CD4-positive, alpha-beta T cell treated with Interleukin-15 for 4 hours (primary cell): ENCODE measurements at places on chromosomes 2 and 18.

DNA sequence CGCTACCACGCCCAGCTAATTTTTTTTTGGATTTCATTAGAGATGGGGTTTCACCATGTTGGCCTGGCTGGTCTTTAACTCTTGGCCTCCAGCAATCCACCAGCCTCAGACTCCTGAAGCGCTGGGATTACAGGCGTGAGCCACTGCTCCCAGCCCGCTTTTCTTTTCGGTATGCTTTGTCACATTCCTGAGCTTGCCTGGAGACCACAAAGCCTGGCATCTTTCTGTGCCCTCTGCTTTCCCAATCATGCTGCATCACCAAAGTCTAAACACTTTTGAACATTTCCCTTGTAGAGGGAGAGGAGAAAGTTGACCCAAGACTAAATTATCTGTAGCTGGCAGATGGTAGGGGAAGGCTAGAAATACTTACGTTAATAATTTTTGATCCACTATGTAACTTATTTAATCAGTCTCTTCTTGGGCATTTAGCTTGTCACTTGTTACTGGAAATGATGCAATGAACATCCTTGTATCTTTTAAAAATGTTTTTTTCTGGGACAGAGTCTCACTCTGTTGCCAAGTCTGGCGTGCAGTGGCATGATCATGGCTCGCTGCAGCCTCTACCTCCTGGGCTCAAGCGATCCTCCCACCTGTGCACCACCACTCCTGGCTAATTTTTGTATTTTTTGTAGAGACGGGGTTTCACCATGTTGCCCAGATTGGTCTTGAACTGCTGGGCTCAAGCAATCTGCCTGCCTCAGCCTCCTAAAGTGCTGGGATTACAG, 2.7 kb upstream of the NPC1 start:
- no peak for DNase-seq

- DNase-seq = no peak
Measured at GRCh38 chr18:48790869-48791635, 159.7 kb downstream of the SMAD7 start.

DNA sequence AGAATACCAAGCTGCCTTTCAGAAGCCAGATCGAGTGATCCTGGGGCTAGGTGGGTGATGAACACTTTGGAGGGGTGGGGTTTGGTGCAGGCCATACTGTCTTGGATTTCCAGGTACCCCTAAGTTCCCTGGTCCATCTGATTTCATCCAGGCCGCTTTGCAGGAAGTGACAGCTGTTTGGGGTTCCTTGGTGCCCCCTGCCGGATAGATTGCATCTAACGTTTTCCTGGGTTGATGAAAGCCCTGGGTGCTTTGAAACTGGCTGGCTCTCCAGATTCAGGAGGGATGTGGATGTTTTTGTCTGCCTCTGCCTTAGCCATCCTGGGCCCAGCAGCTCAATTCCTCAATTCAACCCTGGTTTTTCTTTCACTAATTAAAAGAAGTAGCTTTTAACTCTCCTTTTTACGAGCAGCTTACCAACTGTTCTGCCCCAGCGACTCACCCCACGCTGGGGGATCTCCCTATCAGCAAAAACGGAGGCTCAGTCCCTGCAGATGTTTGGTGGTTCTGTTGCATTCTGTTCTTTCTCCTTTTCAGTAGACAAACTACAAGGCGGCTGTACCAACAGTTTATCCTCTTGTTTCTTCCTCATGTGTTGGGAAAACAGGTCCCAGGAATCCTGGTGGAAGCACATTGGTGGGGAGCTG, 37.1 kb downstream of the ARHGEF4 start:
- peak; percentile 71 for DNase-seq

GRCh38 chr18:76522122-76522503, 27.1 kb upstream of the ZNF516 start:
- no peak for DNase-seq

DNA sequence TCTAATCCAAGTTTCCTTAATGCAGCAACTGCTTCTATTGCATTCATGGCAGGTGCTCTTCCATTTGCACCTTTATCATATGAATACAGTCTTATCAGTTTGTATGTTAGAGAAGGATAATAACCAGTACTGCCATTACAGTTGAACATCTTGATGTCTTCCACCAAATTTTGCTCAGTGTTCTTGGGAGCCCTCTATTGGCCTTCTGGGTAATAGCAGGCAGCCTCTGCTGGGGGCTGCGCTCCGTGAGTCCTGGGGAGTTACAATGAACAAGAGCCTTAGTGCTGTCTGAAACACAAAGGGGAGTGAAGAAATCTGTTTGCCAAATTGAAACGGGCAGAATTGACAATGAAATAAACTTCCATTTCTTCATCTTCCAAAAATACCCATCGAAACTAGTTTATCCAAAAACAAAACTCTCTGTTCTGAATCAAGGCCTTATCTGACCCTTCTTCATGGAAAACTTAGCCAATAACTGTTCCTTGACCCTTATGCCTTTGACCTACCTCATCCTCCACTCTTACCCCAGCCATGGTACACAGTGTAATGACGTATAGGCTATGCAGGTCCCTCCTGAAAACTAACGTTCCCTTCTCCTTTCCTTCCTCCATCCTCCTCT, 79.9 kb downstream of the ALK start:
- peak; percentile 26 for DNase-seq

DNA sequence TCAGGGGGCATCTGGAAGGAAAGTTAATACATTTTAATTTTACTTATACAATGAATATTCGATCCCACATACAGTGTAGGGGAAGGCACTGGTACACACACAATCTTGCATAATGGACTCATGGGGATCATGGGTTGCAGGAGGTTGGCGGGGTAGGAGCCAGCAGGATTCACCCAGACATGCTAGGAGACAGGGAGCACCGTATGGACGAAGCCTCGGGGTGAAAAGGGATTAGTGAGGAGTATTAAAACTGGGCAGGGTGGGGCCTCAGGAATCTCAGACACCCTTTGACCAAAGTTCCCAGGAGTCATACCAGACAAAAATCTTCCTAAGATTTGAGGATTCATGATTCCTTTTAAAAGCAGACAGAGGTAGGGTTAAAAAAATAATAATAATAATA, 140.8 kb downstream of the BCL11A start:
- no peak for DNase-seq

- no peak for DNase-seq
Measured at GRCh38 chr2:65300134-65300760, 72.6 kb downstream of the ACTR2 start.

- no peak for DNase-seq
Measured at GRCh38 chr18:75694292-75694691, 266.8 kb upstream of the SMIM21 start.

- DNase-seq = no peak
Measured at GRCh38 chr18:55249550-55249949, 290.3 kb upstream of the CCDC68 start.
